ENCODE measurements at places on chromosomes 12 and 14.

DNA sequence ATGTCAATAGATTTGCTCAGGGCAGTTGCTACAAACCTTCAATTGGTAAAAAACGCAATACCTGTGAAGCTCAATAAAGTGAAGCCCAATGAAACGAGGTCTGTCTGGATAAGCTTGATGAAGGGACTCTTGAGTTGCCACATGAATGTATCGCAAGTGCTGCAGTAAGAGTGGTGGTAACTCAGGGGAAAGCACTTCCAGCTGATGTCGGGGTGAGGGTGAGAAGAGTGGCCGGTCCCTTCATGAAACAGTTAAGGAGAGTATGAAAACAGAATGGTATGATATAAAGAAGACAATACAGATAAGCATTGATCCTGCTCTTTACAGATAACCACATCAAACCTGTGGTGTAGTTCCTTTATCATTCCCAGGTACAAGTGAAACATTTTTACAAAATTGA, 83.4 kb upstream of the EVL start:
- no peak for DNase-seq

DNA sequence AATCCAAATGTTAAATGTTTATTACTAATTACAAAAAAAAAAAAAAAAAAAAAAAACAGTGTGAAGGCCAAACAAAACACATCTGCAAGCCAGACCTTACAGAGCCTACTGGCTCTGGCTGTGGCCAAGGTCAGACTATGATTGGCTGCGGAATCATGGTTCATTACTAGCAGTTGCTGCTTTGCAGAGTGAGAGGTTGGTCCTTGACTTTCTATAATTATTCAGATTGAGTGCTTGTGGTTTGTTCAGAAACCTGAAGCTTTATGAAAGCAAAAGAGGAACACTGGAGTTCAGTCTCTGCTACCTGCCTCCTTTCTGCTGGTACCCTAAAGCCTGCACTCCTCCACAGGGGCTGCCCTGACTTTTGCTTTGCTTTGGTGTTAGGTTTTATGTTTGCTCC, 550.9 kb downstream of the BCL11B start:
- no peak for DNase-seq

DNA sequence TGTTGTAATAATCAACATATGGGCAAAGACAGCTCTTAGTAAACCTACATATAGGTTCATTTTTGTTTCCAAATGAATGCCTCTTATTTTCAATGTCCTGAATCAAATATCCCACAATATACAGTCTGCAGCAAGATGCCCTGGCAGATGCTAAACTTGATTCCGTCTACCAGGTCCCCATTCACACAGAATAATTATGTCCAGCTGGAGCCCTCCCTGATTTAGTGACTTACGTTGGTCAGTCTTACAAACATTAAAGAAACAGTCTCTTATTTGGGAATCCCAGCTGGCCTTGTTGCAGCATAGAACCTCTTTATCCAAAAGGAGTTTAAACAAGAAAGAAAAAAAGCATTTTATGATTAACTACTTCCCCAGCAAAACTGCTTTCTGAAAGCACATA, 82.7 kb upstream of the BMP4 start:
- no peak for DNase-seq

DNA sequence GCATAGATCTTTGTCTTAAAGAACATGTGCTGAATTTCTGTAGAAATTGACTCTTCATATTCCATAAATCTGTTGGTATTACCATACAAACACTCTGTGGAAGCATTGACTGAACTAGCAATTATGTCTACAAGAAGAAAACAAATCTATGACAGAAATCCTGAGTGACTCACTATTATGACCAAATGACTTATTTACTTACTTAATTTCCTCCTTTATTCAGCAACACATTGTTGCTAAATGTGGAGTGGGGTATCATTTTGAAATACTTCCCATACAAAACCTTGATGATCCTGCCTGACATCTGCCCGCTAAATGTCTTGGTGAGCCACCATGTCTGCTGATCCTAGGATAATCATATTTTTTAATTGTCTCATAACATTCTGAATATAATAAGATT, 99.1 kb upstream of the SLCO1C1 start:
- no peak for DNase-seq

DNA sequence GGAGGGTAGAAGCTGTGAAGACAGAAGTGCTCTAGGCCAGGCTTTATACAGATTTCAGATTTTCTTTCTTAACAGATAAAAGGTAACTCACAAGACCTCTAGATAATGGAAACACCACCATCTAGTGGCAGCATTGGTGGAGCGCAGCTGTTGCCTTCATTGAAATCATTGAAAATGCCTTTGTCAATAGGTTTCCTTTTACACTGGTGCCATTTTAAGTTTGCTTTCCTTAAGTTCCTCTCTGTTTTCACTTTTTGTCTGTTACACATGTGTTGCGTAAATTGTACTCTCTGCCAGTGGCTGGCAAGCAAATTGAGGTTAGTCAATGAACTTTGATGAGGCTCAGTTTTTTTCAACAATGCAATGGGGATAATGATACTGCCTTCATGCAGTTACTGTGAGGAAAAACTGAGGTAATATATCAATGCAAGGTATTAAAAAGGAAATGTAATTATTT, 31.1 kb downstream of the ALDH1L2 start:
- peak; percentile 66 for DNase-seq

DNA sequence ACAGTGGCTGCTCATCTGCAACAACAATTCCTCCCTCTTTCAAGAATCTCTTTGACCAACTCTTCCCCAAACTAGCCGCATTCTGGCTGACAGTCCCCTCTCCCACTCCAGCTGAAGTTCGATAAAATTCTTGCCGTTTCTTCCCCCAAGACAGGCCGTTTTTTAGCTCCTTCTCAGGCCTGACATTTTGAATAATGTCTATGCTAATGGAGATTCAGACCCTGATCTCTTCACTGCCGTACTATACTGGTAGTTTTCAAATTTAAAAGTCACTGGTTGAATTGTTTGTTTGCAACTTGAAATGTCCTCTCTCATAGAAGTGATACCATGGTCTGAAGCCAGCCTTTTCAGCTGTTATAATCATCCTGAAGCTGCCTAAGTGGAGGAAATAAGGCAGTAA, 65.9 kb upstream of the AMN1 start:
- DNase-seq: no peak

DNA sequence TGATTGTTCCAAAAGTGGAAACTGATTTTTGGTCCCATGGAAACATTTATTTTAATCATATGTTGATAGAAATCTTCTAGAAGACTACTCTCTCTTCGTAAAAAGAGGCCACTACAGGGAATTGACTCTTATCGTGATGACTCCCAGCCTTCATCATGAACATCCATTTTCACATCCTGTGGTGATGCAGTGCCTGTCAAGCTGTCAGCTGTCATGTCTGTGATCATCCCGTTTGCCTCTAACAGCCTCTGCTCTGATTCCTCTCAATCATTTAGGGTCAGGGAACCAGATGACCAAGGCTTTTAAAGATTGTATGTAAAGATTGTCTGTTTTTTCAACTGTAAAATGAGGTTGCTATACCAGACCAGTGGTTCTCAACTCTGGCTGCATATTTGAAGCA, 419.0 kb upstream of the MGAT4C start:
- DNase-seq: no peak

DNA sequence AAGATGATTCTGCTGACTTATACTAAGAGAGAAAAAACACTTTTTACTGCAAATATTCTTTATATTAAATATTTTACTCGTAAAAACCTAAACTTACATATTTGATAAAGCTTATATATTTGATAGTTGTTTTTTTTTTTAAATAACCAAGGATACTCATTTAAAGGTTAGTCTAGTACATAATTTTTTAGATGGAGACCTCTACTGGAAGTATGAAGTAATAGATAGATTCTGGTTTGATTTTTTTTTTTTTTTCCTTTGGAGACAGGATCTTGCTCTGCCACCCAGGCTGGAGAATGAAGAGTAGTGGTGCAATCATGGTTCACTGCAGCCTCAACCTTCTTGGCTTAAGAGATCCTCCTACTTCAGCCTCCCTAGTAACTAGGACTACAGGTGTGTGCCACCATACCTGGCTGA, 16.4 kb downstream of the ARID2 start:
- no peak for DNase-seq

DNA sequence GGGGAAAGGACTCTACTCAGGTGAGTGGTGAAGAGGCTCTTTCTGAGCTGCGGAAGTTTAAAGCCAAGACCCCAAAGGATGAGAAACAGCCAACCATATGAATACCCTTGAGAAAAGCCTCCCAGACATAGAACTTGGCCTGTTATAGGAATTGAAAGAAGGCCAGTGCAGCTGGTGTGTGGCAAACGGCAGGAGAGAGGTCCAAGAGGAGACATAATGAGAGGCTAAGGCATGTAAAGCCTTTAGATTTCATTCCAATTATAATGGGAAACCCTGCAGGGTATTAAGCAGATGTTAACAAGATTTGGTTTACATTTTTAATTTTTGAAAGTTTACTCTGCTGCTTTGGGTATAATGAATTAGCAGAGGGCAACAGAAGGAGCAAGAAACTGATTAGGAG, 552.1 kb upstream of the FBXO33 start:
- no peak for DNase-seq

- no peak for DNase-seq
These were observed 368.0 kb downstream of the SEC23A start for GRCh38 chr14:38735005-38735404.

DNA sequence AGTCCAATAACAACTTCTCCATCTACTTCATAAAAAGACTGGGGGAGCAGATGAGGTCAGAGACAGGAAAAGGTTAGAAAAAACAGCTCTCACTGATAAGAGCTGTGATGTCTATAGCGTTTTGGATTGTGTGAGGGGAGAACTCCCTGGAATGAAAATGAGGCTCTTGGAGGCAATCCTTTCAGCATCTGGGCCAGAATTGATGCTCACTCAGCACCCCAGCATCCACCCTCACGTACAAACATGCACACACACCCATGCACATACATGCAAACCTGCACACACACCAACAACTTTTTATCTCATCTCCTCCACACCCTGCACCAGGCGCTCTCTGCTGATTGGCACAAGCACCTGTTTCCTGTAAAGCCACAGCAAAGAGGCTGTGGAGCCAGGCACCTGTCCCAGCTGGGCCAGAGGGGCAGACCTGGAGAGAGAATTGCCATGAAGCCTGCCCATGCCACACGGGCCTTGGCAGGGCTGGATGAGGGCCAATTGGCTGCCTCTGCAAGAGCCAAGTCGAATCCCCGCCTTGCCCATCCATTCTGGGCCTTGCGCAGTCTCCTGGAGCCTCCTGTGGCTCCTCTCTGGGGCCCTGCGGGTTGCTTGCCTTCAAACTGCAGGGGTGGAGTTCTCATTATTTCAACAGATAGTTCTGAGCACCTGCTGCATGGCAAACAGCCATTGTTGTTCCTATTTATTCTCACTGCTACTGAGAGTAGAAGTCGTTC, 53.1 kb downstream of the SYNE3 start:
- DNase-seq: no peak

DNA sequence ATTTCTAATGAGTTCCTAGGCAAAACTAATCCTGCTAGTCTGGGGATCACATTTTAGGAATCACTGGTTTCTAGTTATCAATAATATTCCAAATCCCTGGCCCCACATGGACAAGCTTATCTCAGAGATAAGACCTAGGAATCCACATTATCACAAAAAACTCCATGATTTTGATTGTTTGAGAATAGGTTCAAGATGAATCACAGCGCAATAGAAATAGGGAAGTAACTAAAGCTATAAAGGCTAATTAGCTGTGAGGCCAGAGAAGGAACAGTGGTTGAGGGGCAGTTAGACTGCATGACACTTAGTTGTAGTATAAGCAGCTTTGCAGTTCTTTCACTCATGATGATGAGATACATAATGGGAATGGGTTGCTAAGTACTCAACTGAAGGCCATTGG, 13.1 kb upstream of the ATP5F1B start:
- DNase-seq: no peak

GRCh38 chr14:74085047-74085637, 386 bp downstream of the LIN52 start:
- peak; percentile 31 for DNase-seq

DNA sequence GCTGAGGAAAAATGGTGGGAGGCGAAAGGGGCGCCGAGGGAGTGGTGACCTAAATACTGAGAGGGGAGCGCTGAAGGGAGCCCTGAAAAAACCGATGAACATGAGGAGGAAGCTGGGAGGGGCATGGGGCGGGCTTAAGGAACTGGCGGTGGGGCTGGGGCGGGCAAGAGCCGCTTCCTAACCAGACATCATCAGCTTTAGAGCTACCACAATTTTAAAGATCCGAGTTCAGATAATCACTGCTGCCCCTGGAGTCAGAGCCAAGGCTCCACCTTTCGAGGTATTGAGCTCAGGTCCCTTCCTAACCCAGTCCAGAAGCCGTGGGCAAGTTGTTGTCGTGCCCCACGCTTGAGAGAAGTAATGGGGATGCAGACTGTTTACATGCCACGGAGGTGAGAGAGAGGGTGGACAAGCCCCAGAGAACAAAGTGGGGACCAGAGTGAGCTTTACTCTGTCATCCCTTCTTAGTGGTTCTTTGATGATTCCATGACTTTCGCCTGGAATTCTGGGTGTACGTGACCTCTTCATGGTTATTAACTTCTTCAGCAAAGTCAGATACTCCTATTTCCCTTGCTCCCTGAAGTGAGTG, 393 bp downstream of the ORMDL2 start:
- DNase-seq: no peak

GRCh38 chr12:6165395-6165794, 34.8 kb upstream of the CD9 start:
- DNase-seq: no peak

DNA sequence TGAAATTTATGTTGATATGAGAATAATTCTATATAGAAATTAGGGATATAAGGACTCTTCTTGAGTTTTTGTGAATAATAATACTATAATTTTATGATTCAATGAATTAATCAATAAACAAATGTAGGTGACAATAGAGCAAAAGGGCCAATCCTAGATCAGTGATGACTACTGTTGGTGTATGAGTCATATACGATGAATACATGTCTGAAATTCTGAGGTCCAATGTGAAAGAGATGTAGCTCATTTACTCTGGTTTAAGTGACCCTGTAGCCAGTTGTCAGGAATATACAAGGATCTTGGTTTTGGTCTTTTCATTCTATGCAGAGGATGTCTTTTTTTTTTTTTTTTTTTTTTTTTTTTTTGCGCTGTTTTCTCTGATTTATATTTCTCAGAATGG, 72.1 kb upstream of the RTL1 start:
- DNase-seq: no peak

- no peak for DNase-seq
These were observed 4.7 kb downstream of the DGLUCY start for GRCh38 chr14:91118511-91119068.

- DNase-seq: no peak
These were observed 33.2 kb downstream of the LRIG3 start for GRCh38 chr12:58887068-58887467.

- no peak for DNase-seq
These were observed 1.8 kb downstream of the GLI1 start for GRCh38 chr12:57461276-57461916.

Data from stimulated activated CD4-positive, alpha-beta T cell treated with anti-CD3 and anti-CD28 coated beads, TNF-alpha, amount 100 ng/mL, for 48 hours (primary cell).